ENCODE measurements at places on chromosomes 1 and 21. TPM values are rescaled to one million over a fixed set of nuclear protein-coding genes. Genes with fewer than 3 reads are reported as not detected.

GRCh38 chr1:82540006-82540405 is 739.3 kb downstream of the ADGRL2 start:
- no peak overlapping the region for H3K4me3 ChIP-seq
- no peaks in the 10 kb centered on the region for H3K36me3 ChIP-seq
- H3K27me3 ChIP-seq: no peaks in the 10 kb centered on the region

DNA sequence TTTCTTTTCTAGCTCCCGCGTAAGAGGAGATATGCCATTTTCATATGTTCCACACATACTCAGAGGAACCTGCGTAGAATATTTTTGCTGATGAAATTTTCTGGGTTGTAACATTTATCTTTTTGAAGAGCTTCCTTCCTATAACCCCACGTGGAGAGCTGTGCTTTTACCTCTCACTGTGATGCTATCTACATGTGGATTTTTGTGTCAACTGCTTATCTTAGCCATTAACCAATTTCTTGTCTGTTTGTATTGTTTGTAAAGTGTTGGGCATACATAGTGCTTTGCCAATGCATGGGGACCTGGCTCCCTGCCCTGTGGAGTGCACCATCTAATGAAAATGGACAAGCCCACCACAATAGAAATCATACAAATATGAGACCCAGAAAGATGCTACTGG is 266.1 kb downstream of the TNR start:
- H3K36me3 ChIP-seq: no peaks in the 10 kb centered on the region
- no peaks in the 10 kb centered on the region for H3K4me1 ChIP-seq
- no peak overlapping the region for H3K4me3 ChIP-seq
- no peak for DNase-seq
- H3K27ac ChIP-seq: no peak overlapping the region

DNA sequence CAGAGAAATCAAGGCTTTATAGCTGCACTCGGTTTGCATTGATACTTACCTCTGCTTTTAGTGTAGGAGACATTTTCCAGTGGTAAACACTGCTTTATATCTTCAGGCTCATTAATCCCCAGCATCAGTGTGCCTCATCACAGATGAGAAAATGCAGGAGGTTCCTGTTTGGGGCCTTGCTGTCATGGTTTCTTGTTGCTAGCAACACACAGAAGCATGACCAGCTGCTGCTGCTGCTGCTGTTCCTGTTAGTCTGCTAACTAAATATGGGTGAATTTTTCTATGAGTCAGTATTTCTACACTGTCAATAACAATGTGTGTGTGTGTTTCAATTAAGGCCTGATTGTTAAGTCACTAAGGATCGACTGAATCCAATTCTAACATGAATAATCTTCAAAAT is 85.8 kb upstream of the RGS1 start:
- no peak overlapping the region for H3K4me3 ChIP-seq
- H3K4me1 ChIP-seq: no peaks in the 10 kb centered on the region
- no peaks in the 10 kb centered on the region for H3K27me3 ChIP-seq

Gene SETD4
- total RNA-seq: 28.8 TPM

Gene PDE9A
- 9.7 TPM for total RNA-seq

Gene ITLN1
- total RNA-seq: 0.37 TPM

Measured in Caco-2 (cell line).